ENCODE measurements at places on chromosomes 16 and 17.
A peak's percentile ranks its signal among the peaks of the same experiment; 100 is the strongest.

GRCh38 chr16:23290189-23291062, 11.7 kb upstream of the SCNN1B start:
- DNase-seq: no peak

GRCh38 chr17:47733047-47733673, at the start of gene TBX21:
Gene TBX21, plus strand, starts transcription at chr17:47733236. Its CDS starts 219 bp downstream, at chr17:47733455.
- DNase-seq: peak; percentile 47

DNA sequence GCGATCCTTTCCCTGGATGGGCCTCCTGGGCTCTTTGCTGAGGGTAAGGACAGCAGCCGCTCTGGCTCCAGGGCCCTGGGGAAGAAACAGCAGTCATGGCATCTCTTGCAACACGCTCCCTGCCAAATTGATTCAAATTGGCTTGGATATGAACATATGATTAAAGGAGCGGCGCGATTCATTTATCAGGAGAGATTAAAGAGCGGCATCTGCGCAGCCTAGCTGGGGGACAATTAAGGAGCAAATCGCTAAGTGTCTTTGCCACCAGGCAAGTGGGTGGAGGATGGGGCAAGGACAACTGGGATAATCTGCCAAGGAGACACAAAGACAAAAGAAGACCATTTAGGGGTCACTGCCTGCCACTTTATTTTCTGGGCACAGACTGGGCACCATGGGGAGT, 27.8 kb downstream of the PIPOX start:
- DNase-seq: no peak

DNA sequence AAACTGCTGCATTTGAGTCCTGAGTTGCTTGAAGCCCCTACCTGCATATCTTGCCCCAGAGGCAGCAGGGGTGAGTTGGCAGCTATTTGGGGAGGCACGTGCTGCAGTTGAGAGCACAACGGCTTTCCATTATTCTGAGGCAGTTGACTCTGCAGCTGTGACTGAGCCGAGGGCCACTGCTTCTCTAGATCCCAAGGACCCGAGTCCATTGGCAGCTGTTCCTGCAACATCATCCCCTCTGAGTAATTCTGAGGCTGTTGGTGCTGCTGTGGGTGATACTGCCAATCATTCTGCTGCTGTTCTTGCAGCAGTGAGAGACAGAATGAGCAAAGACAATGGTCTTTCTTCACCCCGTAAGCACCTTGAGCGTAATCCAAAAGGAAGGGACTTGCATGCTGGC, 12.7 kb downstream of the TERF2IP start:
- DNase-seq: no peak

- DNase-seq: no peak
Measured at GRCh38 chr16:55662644-55663031, 6.8 kb downstream of the SLC6A2 start.
